Foreskin keratinocyte (primary cell): ENCODE measurements at places on chromosomes 16 and 17. TPM values are rescaled to one million over a fixed set of nuclear protein-coding genes. Genes with fewer than 3 reads are reported as not detected.

DCXR gene
- 59.6 and 69.0 TPM in 2 replicates for total RNA-seq

EFNB3 gene
- 4.2 and 5.3 TPM in 2 replicates for total RNA-seq

ZNF205 gene
- total RNA-seq: 16.7 and 17.2 TPM in 2 replicates

KIF19 gene
- 0.03 and 0.04 TPM in 2 replicates for total RNA-seq

GRIN2C gene
- not detected in 2 replicates for total RNA-seq

HOXB3 gene
- total RNA-seq: 0.04 and 0.48 TPM in 2 replicates

GGNBP2 gene
- 49.9 and 55.1 TPM in 2 replicates for total RNA-seq

SLC25A11 gene
- 52.6 and 60.2 TPM in 2 replicates for total RNA-seq

MT1F gene
- 4.9 and 5.2 TPM in 2 replicates for total RNA-seq

CCL1 gene
- total RNA-seq: not detected in 2 replicates

EFCAB3 gene
- not detected in 2 replicates for total RNA-seq

CCDC200 gene
- not detected in 2 replicates for total RNA-seq

TMEM98 gene
- 46.6 and 53.7 TPM in 2 replicates for total RNA-seq

CCL4L2 gene
- not detected in 2 replicates for total RNA-seq

KRT33A gene
- total RNA-seq: not detected in 2 replicates

ADAP2 gene
- total RNA-seq: 0.35 and 0.65 TPM in 2 replicates

CCDC154 gene
- 0.07 and 0.14 TPM in 2 replicates for total RNA-seq

RAMP2 gene
- not detected in 2 replicates for total RNA-seq

APOH gene
- total RNA-seq: not detected in 2 replicates
